ENCODE measurements at places on chromosomes 2 and 18.
A peak's percentile ranks its signal among the peaks of the same experiment; 100 is the strongest.

GRCh38 chr2:238884122-238884811 lies 36.4 kb downstream of the TWIST2 start:
- no peak for DNase-seq

DNA sequence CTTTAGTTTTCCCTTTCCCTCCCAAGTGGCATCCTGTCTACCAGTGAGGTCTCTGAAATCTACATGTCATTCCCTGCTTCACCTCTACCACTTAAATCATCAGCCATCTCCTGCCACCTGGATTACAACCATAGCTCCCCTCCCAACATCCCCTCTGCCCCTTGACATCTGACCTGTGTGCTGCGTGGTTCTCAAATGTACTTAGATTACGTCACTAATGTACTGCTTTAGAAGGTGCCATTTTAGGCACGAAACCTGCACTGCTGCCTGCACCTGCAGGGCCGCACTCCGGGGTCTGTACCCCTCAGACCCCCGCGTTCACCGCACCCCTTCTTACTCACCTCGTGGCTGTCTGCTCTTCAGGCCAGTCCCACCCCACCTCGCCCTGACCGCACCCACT lies 395.1 kb upstream of the MYT1L start:
- DNase-seq: no peak

DNA sequence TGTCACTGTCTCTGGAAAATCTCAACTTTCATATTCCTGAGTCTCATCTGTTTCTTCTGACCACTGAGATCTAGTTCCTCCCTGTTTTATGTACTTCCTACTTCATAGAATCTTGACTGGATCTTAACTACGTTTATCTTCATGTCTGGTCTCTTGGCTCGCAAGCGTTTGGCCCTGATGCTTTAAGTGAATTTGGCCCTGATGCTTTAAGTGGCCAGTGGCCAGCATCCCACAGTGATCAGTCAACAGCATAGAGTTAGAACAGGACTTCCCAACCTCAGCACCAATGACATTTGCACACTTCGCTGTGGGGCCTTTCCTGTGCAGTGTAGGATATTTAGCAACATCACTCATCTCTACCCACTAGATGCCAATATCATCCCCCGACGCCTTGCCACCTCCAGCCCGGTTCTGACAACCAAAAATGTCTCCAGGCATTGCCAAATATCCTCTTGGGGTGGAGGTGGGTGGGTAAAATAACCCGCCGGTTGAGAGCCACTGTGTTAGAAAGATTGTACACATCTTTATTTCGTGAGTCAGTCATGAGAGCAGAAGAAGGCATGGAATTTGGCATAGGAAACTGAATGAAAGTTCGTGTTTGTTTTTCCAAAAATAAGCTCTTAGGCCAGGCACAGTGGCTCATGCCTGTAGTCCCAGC lies 12.2 kb downstream of the TM4SF20 start:
- no peak for DNase-seq

- DNase-seq: no peak
Measured at GRCh38 chr2:7953195-7953594, 728.7 kb upstream of the ID2 start.

DNA sequence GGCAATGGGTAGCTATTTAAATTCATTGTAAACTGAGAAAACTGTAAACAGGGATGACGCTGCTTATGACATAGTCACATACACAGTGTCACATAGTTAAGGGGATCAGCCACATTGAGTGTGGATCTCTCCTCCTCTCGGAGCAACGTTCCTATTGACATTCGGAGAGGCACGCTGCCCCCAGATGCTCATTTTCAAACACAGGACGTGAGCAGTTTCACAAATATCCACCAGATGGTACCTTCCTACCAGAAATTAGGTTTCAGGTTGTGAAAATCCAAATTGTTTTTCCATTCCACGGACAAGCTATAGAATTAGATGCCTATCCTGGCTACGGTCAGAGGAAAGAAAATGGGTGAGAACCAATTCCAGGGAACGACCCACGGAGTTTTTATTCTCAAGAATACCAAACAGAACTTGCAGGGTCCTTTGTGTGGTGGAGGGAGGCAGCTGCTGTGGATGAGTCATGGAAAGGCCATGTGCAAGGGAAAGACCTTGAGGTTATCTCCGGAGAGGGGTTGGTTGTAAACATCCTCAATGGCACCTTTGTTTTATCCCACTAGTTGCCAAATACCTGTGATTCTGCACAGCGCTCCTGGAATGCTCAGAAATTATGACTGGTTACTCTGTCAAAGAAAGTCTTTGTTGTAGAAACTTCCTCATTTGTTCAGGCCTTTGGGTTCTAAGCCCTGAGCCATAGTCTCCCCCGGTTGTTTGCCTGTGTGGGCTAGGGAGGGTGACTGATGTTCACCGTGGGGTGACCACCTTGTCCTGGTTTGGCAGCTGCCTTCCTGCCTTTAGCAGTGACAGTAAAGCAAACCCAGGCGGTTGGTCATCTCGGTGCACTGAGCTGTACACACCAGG lies 88.0 kb downstream of the ACTR3 start:
- DNase-seq: no peak

GRCh38 chr2:117553448-117553847 lies 261.0 kb upstream of the DDX18 start:
- DNase-seq: no peak

GRCh38 chr2:190592831-190593230 lies 56.1 kb upstream of the NAB1 start:
- DNase-seq: no peak

GRCh38 chr18:44954257-44954656 lies 273.6 kb downstream of the SETBP1 start:
- no peak for DNase-seq

- DNase-seq: no peak
Measured at GRCh38 chr2:112767693-112768330, 3.4 kb upstream of the CKAP2L start.

DNA sequence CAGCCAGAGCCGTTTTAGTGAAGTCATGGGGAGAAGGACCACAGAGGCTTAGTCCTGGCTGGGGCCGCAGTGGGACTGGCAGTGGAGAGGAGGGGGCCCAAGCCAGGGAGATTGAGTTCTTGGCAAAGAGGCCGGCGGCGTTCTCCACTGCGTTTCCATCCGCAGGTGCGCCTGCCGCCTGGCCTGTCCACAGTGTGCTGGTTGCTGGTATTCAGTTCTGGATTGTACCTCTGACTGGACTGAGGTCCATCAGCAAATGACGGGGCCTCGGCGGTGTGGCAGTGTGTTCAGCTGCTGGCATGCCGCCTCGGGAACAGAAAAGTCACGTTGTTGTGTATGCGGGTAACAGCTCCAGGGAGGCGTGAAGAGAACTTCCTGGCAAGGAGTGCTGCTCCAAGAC lies 36.8 kb downstream of the LRRFIP1 start:
- no peak for DNase-seq

- DNase-seq: no peak
Measured at GRCh38 chr2:39541011-39541930, 104.2 kb upstream of the MAP4K3 start.

DNA sequence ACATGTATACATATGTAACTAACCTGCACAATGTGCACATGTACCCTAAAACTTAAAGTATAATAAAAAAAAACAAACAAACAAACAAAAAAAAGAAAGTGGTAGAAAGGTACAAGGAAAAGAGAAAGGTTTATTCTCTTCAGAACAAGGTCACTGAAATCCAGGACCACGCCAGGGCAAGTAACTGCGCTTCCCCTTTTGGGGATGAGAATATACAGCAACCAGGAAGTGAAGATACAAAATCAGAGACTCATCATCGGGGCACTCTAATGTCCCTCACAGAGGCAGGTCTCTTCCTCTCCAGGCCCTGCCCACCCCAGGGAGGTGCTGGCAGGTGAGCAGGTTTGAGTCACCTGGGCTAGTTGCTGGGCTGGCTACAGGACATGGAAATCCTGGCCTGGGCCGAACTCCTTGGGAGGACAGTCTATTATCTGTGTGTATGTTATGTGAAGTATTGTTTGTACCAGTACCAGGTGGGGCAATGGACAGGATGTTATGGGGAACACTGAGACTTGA lies 100.4 kb upstream of the GPR45 start:
- no peak for DNase-seq

- DNase-seq: no peak
Measured at GRCh38 chr2:196259507-196260481, 88.4 kb upstream of the STK17B start.

GRCh38 chr2:108079736-108080135 lies 93.4 kb downstream of the SLC5A7 start:
- DNase-seq: no peak

GRCh38 chr2:155714983-155715382 lies 617.5 kb downstream of the NR4A2 start:
- no peak for DNase-seq

DNA sequence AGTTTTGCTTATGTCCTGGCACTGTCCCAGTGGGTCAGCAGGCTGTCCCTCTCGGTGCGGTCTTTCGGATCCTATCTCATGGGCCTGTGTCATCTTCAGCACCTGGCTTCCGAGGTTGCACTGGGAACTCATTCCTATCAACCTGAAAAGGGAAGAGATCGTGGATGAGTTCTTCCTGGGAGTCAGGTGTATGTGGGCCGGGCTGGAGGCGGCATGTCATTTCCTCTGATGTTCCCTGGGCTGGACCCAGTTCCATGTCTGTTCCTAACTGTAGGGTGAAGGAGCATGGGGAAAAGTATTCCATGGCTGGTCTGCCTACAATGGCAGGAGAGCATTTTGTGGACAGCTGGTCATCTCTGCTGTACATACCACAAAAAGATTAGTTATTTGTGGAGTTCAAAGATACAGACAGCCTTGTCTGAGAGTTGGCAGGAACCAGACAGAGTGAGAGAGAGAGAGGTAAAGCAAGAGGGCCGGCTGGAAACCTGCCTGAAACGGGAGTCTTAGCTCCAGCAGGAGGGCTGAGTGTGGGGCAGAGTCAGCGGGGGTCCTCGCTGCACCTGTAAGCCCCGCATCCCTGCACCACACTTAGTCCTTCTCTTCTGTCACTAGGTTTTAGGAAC lies 25.2 kb downstream of the FAM228A start:
- no peak for DNase-seq

- DNase-seq: no peak
Measured at GRCh38 chr18:54712758-54713157, 115.5 kb upstream of the RAB27B start.

GRCh38 chr2:205903549-205904129 lies 182.3 kb downstream of the INO80D start:
- peak; percentile 16 for DNase-seq

- DNase-seq: peak; percentile 20
Measured at GRCh38 chr2:98012561-98012991, 16.8 kb upstream of the TMEM131 start.

- DNase-seq: no peak
Measured at GRCh38 chr18:74942319-74942910, 266.5 kb downstream of the PTGR3 start.

DNA sequence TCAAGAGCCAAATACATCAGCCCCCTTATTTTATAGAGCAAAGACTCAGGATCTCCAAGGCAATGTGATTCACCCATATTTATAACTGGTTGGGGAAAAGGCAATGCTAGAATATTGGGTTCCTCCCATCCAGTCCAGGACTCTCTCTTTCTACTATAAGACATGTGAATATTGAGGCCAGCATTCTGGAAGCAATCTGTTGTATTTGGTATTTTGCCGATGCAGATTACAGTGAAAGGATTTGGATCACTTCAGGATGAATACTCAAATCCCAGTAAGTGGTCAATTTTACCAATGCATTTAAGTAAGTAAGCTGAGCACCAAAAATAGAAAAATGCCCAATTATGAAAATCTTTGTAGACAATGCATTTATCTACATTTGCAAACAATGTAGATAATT lies 1834.7 kb upstream of the PIK3C3 start:
- DNase-seq: no peak

DNA sequence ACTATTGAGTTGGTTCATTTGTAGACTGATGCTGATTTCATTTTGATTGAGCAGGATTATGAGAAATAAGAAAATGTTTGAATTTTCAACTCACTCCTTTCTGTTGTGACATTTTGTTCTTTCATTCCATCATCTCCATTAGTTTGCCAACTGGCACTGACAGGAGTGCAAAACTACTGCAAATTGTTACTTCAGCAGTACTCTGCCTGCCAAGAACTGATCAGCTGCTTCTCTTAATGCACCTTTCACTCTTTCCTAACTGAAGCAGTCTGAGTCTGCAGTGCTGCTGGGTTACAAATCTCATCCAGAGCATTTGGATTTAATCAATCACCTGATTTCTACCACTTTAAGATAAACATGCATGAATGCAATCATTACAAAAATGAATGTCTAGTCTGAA lies 70.9 kb downstream of the TMEFF2 start:
- no peak for DNase-seq

- no peak for DNase-seq
Measured at GRCh38 chr18:2325308-2325849, 245.9 kb downstream of the METTL4 start.

DNA sequence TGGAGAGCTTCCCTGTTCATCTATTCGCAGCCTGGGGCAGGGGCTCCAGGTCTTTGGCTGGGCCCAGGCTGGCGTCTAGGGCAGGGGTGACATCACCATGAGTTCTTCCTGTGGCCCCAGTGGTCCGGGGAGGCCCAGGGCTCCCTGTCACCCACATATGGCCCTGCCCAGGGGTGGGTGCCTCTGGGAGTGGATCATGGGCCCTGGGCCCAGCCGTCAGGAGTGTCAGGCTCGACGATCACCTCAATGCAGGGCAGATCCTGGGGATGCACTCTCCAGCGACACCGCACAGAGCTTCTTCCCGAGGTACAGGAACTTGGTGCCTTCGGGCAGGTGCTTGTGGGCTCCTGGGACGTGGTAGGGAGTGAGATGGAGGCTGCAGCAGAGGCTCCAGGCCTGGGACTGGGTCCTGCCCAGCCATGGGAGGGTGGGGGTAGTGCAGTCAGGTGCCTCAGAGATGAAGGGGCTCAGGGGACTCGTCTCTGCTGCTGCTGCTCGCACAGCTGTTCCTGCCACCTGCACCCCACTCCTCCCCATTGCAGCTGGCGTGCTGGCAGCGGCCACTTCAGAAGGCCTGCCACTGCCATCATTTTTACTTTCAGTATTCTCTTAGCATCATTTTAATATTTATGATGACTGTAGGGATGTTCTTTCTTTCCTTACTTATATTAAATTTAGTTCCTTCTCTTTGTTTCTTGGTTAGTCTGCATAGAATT lies 196.0 kb upstream of the VRK2 start:
- DNase-seq: no peak

DNA sequence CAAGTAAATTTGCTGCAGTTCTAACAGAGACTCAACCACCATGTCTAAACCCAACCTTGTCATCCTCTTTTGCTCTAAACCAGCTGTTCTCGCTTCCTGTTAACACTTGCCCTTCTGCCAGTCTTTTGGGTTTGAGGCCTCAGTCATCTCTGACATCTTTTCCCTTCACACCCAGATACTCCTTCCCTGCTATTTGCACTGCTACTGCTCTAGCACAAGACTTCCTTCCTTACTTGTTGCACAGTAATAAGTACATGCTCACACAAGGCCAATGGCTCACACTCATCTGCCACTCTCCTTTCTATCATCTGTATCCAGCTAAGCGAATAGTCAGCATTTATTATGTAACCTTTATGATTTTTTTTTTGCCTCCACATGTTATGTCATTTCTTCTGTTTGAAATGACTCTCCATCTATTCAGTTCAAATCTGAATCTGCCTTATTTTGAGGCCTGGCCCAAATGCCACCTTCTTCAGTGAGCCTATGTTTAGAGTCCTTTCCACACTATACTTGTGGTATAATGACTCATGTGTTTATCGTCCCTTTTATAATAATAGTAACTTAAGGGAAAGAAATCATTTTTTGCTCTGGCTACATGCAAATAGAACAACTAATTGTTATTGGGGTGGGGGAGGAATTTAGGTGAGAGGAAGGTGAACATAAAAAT lies 22.5 kb upstream of the CDKL4 start:
- DNase-seq: no peak

All from GM12891 (cell line).